ENCODE measurements at places on chromosomes 6 and 20.

GRCh38 chr20:40160097-40160550 lies 528.9 kb downstream of the MAFB start:
- DNase-seq, result peak; percentile 76

GRCh38 chr6:170584181-170584953 lies at the start of gene PDCD2:
TSS of gene PDCD2 (minus strand) at chr6:170584637. CDS start at chr6:170584581, 56 bp downstream.
- DNase-seq, result peak; percentile 94

- no peak for DNase-seq
Measured at GRCh38 chr6:112356994-112357393, 9.9 kb downstream of the RFPL4B start.

- no peak for DNase-seq
Measured at GRCh38 chr6:45590226-45590625, 212.5 kb upstream of the SUPT3H start.

DNA sequence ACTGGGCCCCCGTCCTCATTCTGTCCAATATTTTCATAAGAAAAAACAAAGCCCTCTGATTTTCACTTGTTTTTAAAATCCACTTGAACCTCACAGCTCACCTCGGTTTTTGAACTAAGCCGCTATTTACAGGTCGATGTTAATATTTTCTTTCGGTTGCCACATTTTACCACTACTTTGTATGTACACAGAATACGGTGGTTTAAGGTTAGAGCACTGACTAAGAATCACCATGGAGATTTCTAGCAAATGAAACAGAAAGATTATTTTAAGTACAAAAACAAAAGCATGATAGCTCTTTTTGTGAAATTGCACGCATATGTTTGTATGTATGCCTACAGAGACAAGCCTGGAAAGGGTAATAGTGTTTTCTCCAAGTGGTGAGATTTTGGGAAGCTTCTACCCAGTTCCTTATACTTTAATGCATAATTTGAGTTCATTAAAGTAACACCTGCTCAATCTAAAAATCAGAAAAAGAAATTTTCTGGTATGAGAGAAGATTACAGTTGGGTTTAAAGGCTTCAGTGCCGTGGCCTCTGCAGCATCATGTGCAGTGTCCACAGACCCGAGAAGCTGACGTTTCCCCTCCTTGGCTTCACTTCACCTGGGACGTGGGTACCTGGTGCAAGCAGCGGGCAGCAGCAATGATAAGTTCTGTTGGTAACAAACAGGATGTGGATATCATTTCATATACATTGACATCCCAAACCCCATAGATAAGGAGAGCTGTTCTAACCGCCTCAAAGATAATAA lies 144.0 kb downstream of the UST start:
- no peak for DNase-seq

- DNase-seq, result no peak
Measured at GRCh38 chr20:47099825-47100441, 205.3 kb downstream of the EYA2 start.
